ENCODE measurements at places on chromosomes 5 and 9. TPM values are rescaled to one million over a fixed set of nuclear protein-coding genes. Genes with fewer than 3 reads are reported as not detected.

MUSK gene
- polyA plus RNA-seq, result not detected

GABRA6 gene
- polyA plus RNA-seq, result not detected

CTXN3 gene
- not detected for polyA plus RNA-seq

GRCh38 chr9:95722141-95722540 is 153.3 kb upstream of the ERCC6L2 start:
- DNase-seq, result no peak

SLC1A3 gene
- polyA plus RNA-seq, result not detected

LCN12 gene
- 1.5 TPM for polyA plus RNA-seq
